ENCODE measurements at places on chromosomes 3 and 15.

- DNase-seq = no peak
Observed at GRCh38 chr3:122972141-122972540, 55.4 kb downstream of the SEMA5B start.

GRCh38 chr15:25775317-25775912, 87.7 kb downstream of the ATP10A start:
- no peak for DNase-seq

DNA sequence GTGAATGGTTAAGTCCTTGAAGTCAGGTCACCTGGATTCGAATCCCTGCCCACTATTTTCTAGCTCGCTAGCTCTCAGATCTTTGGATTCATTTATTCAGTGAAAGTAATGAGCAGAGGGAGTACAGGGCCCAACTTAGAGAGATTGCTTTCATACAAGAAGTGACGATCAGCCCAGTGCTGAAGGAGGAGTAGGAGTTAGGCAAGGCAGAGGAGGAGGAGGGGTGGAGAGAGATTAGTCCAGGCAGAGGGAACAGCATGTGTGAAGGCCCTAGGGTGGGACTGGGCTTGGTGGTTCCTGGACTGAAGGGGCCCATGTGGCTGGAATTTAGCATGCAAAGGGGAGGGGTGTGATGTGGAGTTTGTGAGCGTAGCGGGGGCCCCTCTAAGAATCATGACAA, 3.8 kb upstream of the CHRNA5 start:
- no peak for DNase-seq

- DNase-seq = no peak
Observed at GRCh38 chr3:86793786-86794185, 197.2 kb downstream of the VGLL3 start.

- no peak for DNase-seq
Observed at GRCh38 chr15:68310178-68310803, 32.7 kb downstream of the FEM1B start.
